ENCODE measurements at places on chromosomes 5 and 9. TPM values are rescaled to one million over a fixed set of nuclear protein-coding genes. Genes with fewer than 3 reads are reported as not detected.

Gene MAMDC2
- polyA plus RNA-seq = not detected

Gene PRUNE2
- 0.24 TPM for polyA plus RNA-seq

Gene ATG10
- polyA plus RNA-seq = 14.4 TPM

Gene DMRTA1
- polyA plus RNA-seq = not detected

Gene PCDHA4
- not detected for polyA plus RNA-seq

Gene PCDHGB3
- not detected for polyA plus RNA-seq

Gene GMCL2
- not detected for polyA plus RNA-seq

Gene CAMK2A
- polyA plus RNA-seq = not detected

Gene SLC6A3
- polyA plus RNA-seq = not detected

Gene SLC34A1
- polyA plus RNA-seq = 0.34 TPM

Gene CCL28
- 5.0 TPM for polyA plus RNA-seq

Gene ZFP37
- 1.5 TPM for polyA plus RNA-seq

Gene TMEM174
- not detected for polyA plus RNA-seq

Gene C5orf52
- polyA plus RNA-seq = not detected

Gene DELE1
- polyA plus RNA-seq = 38.2 TPM

Gene ANXA2R
- polyA plus RNA-seq = 35.3 TPM

Gene IGIP
- polyA plus RNA-seq = not detected

Gene ATP6V1G1
- 190 TPM for polyA plus RNA-seq

Gene OSMR
- 0.20 TPM for polyA plus RNA-seq

Gene ZNF366
- not detected for polyA plus RNA-seq

Gene GAPVD1
- 18.1 TPM for polyA plus RNA-seq

Gene OR1Q1
- polyA plus RNA-seq = not detected

Gene OGN
- polyA plus RNA-seq = not detected

Gene PTPRD
- not detected for polyA plus RNA-seq

Gene PCDHA1
- not detected for polyA plus RNA-seq

Gene DNAH5
- not detected for polyA plus RNA-seq

Gene LCN1
- not detected for polyA plus RNA-seq

Gene FIBCD1
- polyA plus RNA-seq = not detected

Gene SELENOP
- 2.1 TPM for polyA plus RNA-seq

Gene PCDHGB2
- polyA plus RNA-seq = not detected

Gene IQGAP2
- polyA plus RNA-seq = 92.5 TPM

Gene NPR3
- not detected for polyA plus RNA-seq

Gene FCN1
- 24.2 TPM for polyA plus RNA-seq

Gene SH2D3C
- polyA plus RNA-seq = 86.2 TPM

Gene PAM
- polyA plus RNA-seq = 55.2 TPM

Gene STKLD1
- polyA plus RNA-seq = not detected

Gene GLE1
- polyA plus RNA-seq = 17.4 TPM

Gene TAS2R1
- polyA plus RNA-seq = not detected

Gene FAM163B
- not detected for polyA plus RNA-seq

Gene SLU7
- polyA plus RNA-seq = 71.0 TPM

Gene NIPAL4
- polyA plus RNA-seq = not detected

Gene ROR2
- not detected for polyA plus RNA-seq

Gene MSMP
- not detected for polyA plus RNA-seq

Gene SHISAL2B
- polyA plus RNA-seq = not detected

Gene ZFP2
- not detected for polyA plus RNA-seq

Gene ANKDD1B
- 0.76 TPM for polyA plus RNA-seq

Gene ZNF883
- not detected for polyA plus RNA-seq

Gene OBP2B
- not detected for polyA plus RNA-seq

Gene NCS1
- polyA plus RNA-seq = 0.26 TPM

Gene ADGRV1
- polyA plus RNA-seq = not detected

Gene OR2V1
- polyA plus RNA-seq = not detected
